ENCODE measurements at places on chromosomes 2 and 18.
A peak's percentile ranks its signal among the peaks of the same experiment; 100 is the strongest.

GRCh38 chr2:169525434-169525833 lies 15.9 kb downstream of the KLHL41 start:
- DNase-seq: no peak

GRCh38 chr2:8215159-8215863 lies 466.5 kb upstream of the ID2 start:
- DNase-seq: no peak

- DNase-seq: no peak
These were observed 21.5 kb upstream of the CYP1B1 start for GRCh38 chr2:38097258-38097987.

- no peak for DNase-seq
These were observed 12.2 kb downstream of the CNDP2 start for GRCh38 chr18:74508366-74508765.

DNA sequence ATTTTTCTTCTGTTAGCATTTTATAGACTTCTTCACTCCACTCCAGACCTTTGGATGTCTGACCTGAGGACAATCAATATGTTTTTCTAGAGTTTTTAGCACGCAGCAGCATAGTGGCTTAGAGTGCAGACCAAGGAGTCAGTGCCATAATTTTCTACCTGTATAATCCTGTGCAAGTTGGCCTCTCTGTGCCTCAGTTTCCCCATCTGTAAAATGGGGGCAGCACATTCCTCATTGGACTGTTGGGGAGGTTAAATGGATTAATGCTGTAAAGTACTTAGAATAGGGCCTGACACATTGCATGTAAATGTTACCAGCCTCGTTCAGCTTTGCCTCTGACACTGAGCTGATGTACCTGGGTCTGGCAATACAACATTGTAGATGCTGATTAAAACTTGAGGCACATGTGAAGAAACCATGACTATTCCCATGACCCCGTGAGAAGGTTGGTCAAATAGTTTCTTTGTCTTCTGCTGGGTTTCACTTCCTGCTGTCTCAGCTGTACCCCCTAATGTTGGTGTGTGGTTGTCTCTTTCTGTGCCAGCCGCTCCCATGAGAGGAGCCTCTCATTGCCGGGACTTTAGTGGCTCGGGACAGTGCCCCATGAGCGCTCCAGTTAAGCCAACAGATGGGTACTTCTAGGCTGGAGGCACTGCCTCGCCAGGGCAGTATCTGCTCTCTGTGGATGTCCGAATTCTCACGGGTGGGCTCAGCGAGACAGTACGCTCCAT lies 125.3 kb downstream of the SH3RF3 start:
- no peak for DNase-seq

GRCh38 chr2:181900007-181900651 lies 8.6 kb downstream of the ITPRID2 start:
- DNase-seq: no peak

DNA sequence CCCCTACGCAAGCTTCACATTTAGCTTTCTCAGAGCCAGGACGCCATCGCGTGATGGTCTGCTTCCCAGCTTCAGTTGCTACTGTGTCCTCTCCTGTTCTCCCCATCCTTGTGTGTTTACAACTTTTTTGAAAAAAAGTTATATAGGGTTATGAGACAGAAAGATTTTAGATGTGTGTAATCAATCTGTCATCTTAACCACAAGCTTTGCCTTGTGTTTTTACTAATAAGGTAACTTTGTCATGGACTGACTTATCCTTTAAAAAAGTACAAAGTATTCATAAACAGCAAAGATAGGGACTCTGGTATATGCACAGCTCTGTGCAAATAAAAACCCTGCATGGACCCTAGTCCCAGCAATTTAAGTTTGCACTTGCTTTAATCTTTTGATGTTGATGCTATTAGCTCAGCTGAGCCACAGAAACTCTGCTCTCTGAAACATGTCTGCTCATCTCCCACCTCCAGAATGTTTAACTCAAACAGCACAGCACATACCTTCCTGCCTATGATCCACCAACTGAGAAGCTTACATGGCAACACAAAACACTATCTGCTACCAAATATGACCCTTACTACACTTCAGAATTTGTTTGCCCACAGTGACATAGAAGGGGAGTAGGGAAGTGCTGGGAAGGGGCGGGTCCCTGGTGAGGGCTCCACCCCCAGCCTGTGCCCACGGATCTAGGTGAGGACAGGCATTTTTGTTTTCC lies 42.7 kb downstream of the SAP130 start:
- DNase-seq: no peak

DNA sequence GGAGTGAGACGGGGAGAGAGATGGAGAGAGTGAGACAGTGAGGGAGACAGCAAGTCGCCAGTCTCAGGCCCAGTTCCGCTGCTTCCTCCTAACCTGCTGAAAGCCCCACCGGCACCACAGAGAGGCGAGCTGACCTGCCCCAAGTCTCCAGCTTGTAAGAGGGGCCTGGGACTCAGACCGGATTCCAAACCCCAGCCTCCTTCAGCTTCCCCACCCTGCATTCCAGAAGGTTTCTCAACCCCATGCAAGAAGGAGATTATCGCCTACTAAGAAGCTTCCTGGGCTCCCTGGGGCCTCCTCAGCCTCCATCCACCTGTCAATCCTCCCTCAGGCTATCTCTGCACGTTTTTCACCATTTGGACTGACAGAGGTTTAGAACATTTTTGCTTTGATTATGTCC lies 173.1 kb upstream of the RAB6C start:
- DNase-seq: no peak

DNA sequence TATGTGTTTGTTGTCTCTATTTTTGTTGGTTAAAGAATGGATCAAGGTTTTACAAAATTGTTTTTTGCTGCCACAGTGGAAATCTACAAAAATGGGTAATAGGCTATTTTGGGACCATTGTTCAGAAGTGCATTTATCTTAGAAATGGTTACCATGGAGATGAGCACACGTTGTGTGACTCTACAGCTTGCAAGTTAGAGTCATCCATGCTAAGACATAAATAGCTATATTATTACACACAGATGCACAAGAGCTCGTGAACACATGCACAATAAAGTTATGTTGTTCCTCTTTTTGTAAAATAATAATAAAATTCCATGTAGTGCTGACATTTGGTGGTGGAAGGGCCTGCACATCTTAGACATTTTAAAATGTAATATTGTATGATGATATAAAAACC lies 15.5 kb upstream of the DUSP19 start:
- peak; percentile 18 for DNase-seq
